ENCODE measurements at places on chromosomes 4 and X. TPM values are rescaled to one million over a fixed set of nuclear protein-coding genes. Genes with fewer than 3 reads are reported as not detected.

Gene ARHGEF38
- total RNA-seq, result 0.22 TPM

Gene BGN
- total RNA-seq, result 121 TPM

Gene PAGE5
- total RNA-seq, result not detected

Gene SOD3
- 5.8 TPM for total RNA-seq

Gene SPANXN4
- not detected for total RNA-seq

Gene ARHGAP6
- total RNA-seq, result 5.3 TPM

Gene USP26
- not detected for total RNA-seq

Gene SPATA4
- total RNA-seq, result 0.20 TPM

Gene ADGRL3
- 68.3 TPM for total RNA-seq

Gene GYPB
- total RNA-seq, result not detected

Gene TBC1D8B
- total RNA-seq, result 8.7 TPM

Gene SUPT20HL2
- total RNA-seq, result not detected

Gene ATP1B4
- not detected for total RNA-seq

Gene PPP2R2C
- 5.2 TPM for total RNA-seq

Gene MAGEA9B
- total RNA-seq, result not detected

Gene G3BP2
- total RNA-seq, result 178 TPM

Gene SSX2B
- total RNA-seq, result not detected

Gene PROM1
- 13.7 TPM for total RNA-seq

Gene MTM1
- total RNA-seq, result 9.2 TPM

Gene MGARP
- 0.34 TPM for total RNA-seq

Gene GRIA3
- 2.3 TPM for total RNA-seq

Gene PRR32
- total RNA-seq, result not detected

Gene DCHS2
- total RNA-seq, result 5.1 TPM

Gene NKX1-1
- total RNA-seq, result not detected

Gene PAGE2
- total RNA-seq, result not detected

Gene GYG2
- 62.8 TPM for total RNA-seq

Gene PDGFRA
- 100 TPM for total RNA-seq

Gene ADH1C
- 0.69 TPM for total RNA-seq

Gene RBMXL3
- not detected for total RNA-seq

Gene CSN1S1
- total RNA-seq, result not detected

Gene NLRP2B
- not detected for total RNA-seq

Gene CT45A1
- not detected for total RNA-seq

Gene USO1
- 53.3 TPM for total RNA-seq

Gene CXorf49
- total RNA-seq, result not detected
